Stimulated activated CD4-positive, alpha-beta T cell treated with anti-CD3 and anti-CD28 coated beads, Interleukin-1b, Interleukin-23, amount 100 ng/mL, for 1 hour (primary cell): ENCODE measurements at places on chromosomes 7 and 10.
A peak's percentile ranks its signal among the peaks of the same experiment; 100 is the strongest.

GRCh38 chr10:124225029-124225466, 131.7 kb upstream of the CHST15 start:
- DNase-seq, result no peak

- DNase-seq, result no peak
Observed at GRCh38 chr7:17633067-17633466, 307.2 kb downstream of the SNX13 start.

GRCh38 chr7:2802504-2803341, 41.4 kb downstream of the GNA12 start:
- DNase-seq, result no peak

GRCh38 chr10:79359816-79360498, 12.7 kb downstream of the PPIF start:
- no peak for DNase-seq

DNA sequence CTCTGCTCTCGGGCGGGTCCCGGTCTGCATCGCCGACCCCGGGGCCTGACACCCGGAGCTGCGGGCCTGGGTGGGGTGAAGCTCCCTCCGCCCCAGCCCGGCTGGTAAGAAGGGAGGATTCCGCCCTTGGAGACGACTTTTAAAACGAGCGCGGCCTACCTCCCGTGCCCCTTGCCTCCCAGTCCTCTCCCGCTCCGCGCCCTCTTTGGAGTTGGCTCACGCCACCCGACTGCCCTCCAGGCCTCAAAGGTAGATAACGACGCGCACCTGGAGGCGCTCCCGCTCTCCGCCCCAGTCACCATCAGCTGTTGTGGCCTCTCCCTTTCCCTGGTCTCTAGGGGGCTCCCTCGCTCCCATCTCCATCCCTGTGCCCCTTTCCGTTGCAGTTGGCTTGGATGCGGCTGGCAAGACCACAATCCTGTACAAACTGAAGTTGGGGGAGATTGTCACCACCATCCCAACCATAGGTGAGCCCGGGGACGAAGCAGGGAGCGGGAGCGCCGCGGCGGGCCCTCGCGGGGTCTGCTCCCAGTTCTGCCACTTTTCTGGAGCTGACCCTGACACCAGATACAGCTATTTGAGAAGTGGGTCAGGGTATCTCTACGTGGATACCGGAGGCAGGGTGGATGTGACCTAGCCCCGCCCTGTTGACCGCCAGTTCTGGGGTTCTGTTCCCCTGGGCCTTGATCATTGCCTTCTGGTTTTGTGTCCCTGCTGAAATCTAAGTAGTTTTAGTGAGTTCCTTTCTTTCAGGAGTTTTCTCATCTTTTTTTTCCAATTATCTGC, 679 bp downstream of the ARF5 start:
- DNase-seq, result no peak

DNA sequence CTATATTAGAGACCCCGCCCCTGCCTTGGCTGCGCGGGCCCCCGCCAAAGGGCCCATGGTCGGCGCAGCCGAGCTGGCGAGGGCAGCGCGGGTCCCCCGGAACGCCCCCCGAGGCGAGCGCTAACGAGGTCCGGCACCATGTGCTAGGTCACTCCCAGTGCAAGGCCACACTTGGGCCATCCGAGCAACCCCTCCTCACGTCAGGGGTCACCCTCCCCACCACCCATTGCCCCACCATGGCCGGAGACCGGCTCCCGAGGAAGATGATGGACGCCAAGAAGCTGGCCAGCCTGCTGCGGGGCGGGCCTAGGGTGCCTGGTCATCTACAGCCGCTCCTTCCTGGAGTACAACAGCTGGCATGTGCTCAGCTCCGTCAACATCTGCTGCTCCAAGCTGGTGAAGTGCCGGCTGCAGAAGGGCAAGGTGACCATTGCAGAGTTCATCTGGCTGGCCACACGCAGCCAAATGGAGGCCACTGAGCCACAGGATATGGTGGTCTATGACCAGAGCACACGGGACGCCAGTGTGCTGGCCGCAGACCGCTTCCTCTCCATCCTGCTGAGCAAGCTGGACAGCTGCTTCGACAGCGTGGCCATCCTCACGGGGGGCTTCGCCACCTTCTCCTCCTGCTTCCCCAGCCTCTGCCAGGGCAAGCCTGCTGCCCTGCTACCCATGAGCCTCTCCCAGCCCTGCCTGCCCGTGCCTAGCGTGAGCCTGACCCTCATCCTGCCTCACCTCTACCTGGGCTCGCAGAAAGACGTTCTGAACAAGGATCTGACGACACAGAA, 12.4 kb upstream of the SEC24C start:
- no peak for DNase-seq

DNA sequence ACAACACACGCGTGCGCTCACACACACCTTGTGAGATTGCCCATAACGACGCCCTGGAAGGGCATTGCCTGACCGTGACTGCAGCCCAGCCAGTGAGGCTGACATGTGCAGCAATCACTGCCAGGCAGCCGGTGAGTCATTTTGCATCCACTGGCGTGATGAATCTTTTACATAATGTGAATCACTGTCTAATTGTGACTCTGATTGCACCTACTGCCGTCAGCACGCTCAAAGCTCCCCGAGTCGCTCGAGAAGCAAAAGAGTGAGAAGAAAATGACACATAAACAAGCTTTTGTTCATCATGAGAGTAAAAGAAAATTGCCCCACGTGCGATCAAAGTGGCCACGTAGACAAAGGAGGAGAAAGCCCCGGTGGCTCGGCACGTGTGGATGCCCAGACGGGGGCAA, 117.4 kb upstream of the PFKP start:
- peak; percentile 4 for DNase-seq

- DNase-seq, result peak; percentile 77
Observed at GRCh38 chr7:74658178-74659004, 873 bp downstream of the GTF2I start.

- DNase-seq, result no peak
Observed at GRCh38 chr7:17516771-17517170, 218.3 kb downstream of the AHR start.

DNA sequence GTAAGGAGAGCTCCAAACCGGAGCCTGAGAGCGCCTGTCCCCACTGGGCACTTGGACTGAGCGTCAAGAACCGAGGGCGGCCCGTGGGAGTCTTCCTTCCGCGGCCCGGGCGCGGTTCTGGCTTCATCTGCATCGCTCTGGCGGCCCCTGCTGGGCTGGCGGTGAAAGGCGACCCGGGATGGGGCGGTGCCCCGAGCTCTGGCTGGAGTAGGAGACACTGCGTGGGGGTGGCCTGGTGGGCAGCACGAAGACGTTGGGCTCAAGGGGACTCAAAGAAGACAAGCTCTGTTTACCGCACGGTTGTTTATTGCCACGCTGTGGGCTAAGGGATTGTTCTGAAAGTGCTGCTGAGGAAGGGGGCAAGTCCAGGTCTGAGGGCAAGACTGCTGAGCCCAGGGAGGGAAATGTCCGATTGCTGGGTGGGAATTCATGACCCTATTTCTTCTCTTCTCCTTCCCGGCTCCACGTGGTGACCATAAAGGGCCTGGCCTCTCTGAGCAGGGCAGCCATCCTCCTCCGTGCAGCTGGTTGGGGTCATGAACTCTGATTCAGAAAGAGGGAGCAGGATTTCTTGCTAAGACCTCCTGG, 29.8 kb downstream of the PLAU start:
- DNase-seq, result peak; percentile 68

DNA sequence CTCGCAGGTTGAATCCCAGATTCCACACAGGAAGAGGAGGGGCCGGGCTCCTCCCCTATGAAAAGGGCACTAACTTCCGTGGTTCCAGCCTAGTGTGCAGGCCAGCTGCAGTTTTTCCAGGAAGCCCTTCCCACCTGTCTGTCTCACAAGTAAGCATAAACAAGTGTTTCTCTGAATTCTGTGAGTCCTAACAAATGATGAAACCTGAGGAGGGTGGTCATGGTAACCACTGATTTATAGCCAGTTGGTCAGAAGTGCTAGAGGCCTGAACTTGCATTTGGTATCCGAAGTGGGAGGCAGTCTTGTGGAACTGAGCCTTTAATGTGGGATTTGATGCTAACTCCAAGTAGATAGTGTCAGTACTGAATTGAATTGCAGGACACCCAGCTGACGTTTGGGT, 54.7 kb upstream of the STEAP4 start:
- DNase-seq, result no peak

DNA sequence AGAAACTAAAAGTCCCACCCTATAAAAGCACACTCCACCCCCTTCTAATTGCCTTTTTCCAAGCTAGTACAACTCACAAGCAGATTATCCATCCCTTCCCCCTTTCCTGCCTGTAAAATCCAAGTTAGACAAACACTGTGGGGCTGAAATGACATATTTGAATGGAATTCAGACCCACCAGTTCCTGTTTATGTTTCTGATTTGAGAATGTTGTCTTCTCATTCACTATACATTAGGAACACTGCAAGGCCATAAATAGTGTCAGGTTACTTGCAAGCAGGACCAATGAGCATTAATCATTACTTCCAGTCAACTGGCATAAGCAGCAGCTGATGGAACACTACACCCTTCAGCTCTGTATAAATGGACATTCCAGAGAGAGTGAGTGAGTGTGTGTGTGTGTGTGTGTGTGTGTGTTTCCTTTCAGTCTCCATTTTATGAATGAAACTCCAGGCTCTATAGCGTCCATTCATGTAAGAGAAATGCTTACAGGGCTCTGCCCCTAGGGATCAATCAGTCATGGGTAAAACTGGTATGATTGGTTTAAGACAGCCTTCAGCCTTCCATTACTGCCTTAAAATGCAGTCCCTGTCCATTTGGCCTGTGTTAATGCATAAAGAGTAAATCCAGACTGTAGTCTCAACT, 69.3 kb downstream of the ETV1 start:
- DNase-seq, result no peak

- no peak for DNase-seq
Observed at GRCh38 chr7:21642422-21642821, 99.6 kb downstream of the DNAH11 start.

GRCh38 chr7:55983537-55983936, 19.2 kb downstream of the NIPSNAP2 start:
- DNase-seq, result no peak

- DNase-seq, result no peak
Observed at GRCh38 chr7:123437447-123437995, 96.9 kb downstream of the IQUB start.

DNA sequence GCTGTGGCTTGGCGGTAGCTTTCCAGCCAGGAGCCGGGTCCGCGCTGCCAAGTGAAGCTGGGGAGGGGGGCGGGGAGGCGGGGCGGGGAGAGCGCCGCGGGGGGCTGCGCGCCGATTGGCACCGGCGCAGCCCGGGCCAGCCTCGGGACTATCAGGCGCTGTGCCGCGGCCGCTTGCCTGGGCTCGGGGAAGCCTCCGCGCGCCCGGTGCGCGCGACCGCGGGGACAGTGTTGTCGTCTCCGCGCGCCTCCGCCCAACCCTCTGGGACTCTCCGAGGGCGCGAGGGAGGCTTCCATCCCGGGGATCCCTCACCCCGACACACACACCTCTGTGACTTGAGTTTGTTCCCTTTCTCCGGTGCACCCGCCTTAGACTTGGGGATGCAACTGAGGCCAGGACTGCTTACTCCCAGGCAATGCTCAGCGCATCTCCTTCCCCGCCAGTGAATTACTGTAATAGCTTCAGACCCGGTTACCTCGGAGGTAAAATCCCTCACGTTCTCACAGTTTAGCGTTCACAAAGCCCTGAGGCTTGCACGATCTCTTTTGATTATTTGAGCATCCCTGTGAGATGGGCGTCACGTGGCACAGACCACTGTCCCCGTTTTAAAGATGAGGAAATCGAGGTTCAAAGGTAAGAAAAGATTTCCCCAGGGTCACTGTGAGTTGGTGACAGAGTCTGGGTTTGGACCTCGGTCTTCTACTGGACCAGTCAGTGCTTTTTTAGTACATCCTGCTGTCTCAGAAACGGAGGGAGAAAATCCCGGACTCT, at the start of gene NKX1-2:
Gene NKX1-2, minus strand, starts transcription at position 24 of the 771 bp plus-strand sequence. CDS start 92 bp downstream, outside the sequence.
- DNase-seq, result no peak

GRCh38 chr10:128078136-128078969, 47.9 kb downstream of the MKI67 start:
- no peak for DNase-seq

GRCh38 chr7:31892099-31892829, 177.9 kb downstream of the PDE1C start:
- no peak for DNase-seq

GRCh38 chr7:37475646-37476045, 27.0 kb upstream of the ELMO1 start:
- no peak for DNase-seq

DNA sequence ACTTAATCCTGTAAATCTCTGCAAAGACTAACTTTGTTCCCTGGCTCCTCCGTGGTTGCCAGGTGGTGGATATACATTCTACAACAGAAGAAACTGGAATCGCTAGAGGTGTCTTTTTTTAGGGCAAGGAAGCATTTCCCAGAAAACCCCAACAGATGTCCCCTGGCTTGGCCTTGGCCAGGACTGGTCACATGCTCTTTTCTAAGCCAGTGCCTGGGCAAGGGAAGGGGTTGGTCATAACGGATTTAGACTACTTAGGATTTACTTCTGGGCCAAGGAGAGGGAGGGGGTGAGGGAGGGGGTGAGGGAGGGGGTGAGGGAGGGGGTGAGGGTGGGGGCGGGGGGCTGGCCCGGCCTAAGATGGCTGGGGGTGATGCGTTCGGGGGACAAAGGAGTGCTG, 105.7 kb downstream of the SNX10 start:
- DNase-seq, result no peak

DNA sequence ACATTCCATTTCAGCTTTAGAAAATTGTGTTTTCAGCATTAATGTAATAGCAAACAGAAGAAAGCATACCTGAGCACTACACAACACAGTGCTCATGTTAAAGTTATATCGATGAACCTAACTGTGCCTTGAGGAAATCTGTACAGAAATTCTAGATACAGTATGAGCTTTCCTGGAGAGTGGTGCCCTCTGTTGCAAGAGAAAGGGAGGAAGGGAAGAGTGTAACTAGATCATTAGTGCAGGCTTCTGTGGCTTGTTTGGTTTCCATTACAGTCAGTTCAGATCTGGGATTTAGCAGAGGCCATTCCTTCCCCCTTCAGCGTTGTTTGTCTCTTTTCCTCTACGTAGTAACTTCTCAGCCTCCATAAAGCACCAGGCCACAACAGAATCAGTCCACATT, 139.7 kb downstream of the HTR7 start:
- no peak for DNase-seq
